Urothelium cell line (cell line): ENCODE measurements at places on chromosomes 16 and 17.

DNA sequence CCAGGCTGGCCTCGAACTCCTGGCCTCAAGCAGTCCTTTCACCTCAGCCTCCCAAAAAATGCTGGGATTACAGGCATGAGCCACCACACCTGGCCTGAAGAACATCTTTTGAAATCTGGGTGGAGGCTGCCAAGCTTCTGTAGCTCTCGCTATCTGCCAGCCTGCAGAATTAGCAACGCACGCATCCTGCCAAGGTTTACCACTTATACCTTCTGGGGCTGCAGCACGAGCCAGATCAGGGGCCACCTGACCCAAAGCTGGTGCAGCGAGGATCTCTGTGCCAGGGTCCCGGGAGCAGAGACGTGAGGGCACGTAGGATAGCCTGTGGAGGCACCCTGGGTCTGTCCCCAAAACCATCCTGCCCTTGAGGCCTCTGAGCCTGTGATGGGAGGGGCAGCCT lies 22.2 kb downstream of the SLC38A8 start:
- DNase-seq: no peak

GRCh38 chr16:47991491-47991890 lies 164.3 kb downstream of the ABCC12 start:
- DNase-seq: no peak

DNA sequence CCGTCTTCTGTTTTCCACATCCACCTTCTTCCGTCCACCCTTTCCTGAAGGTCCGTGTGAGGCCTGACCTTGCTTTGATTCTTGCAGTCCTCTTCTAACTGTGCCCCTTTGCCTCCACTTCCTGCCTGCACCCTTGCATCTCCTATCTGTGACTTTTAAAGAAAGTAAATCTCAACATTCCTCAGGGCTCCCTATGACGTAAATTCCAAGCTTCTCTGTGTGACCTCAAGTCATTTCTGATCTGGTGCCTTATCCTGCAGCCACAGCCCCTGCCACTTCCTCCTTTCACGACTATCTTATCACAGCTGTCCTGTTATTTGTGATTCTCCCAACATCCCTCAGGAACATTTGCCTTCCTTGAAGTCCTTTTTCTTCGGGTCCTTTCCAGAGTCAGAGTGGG lies 520.5 kb downstream of the CDH13 start:
- DNase-seq: no peak

DNA sequence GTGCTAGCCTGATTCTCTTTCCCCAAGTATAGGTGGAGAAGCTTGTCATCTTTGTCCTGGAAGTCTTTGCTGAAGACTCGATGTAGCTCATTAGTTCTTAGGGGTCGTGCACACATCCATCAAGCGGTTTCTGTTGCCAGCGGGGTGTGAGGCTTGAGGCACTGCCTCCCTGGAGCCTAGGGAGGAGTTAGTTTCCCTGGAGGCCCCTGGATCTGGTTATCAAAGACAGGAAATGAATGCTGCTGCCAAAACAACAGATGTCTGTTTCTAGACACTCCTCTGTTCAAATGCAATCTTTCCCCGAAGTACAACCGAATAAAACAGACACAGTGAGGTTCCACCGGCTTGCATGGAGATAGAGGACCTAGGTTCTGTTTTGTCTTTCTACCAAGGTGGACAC lies 17.5 kb downstream of the HS3ST4 start:
- DNase-seq: no peak

DNA sequence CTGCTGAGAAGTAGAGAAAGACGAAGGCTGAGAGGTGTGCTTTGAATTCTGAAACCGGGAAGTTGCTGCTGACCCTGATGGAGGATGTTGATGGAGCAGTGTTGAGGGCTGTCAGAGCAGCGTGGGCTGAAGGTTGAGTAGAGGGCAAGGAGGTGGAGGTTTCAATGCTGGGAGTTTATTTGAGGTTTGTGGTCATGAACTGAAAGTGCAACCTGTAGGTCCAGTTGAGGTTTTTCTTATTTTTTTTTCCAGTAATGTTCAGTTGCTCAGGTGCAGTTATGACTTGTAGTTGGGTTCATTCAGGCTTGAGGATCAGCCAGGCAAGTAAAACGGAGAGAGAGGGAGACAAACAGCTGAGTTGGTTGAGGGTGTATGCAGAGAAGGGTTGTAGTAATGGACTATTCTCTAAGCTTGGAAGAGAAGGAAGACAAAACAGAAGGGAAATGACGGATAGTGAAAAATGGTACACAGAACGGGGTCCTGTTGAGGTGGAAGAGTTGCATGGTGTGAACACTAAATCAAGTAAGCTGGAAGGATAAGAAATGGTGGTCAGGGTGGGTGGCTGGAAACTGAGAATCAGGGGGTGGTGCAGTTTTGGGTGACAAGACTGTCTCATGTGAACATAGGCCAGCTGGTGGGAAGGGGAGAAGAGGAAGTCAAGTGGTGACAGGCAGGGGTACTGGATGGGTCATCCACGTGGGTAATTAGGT lies 8.7 kb upstream of the UBE2G1 start:
- no peak for DNase-seq

- DNase-seq: no peak
These were observed 3.0 kb downstream of the SETD6 start for GRCh38 chr16:58518083-58518979.

DNA sequence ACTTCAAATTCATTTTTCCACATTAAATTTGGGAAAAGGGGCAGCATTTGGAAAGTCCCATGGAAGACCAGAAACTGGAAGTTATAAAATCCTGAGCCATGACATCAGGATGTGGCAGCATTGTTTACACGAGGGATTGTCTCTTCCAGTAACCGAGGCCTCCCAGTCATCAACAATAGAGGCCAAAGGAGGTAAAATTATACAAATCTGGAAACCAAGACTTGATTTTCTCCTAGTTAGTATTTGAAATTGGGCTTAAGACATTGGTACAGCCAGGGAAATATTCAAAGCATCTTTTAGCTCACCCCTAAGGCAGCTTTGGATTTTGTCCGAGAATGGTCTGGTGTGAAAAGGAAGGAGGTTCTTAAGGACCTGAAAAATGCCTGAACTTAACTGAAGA lies 251.6 kb upstream of the FOXF1 start:
- no peak for DNase-seq

- DNase-seq: peak; percentile 67
These were observed 7.4 kb downstream of the PRCD start for GRCh38 chr17:76547183-76547641.

GRCh38 chr17:34993031-34993430 lies 12.7 kb downstream of the LIG3 start:
- no peak for DNase-seq

- no peak for DNase-seq
These were observed 52.7 kb upstream of the TNRC6C start for GRCh38 chr17:77905766-77906165.

DNA sequence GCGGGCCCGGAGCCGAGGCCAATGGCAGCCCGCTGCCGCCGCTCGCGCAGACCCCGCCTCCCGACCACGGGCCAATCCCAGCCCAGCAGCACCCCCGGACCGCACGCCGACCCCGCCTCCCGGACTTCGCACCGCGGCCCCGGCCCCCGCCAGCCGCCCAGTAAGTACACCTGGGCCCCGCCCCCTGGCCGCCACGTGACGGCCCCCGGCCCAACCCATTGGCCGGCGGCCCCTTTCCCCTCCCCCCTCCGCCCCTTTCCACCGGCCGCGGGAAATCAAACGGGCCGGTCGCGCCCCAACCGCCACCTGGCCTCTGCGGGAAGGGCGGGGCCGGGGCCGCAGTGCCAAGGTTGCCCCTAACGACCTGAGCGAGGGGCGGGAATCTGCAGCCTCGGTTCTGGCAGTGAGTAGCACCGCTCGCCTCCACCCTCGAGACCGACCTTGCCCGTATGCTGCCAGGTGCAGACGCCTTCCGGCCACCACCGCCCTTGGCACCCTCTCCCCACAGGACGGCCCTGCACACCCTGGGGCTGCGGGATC lies at the start of gene YBX2:
Gene YBX2, minus strand, starts transcription at position 26 of the 540 bp plus-strand sequence. CDS start 139 bp downstream, outside the sequence.
- DNase-seq: peak; percentile 83

DNA sequence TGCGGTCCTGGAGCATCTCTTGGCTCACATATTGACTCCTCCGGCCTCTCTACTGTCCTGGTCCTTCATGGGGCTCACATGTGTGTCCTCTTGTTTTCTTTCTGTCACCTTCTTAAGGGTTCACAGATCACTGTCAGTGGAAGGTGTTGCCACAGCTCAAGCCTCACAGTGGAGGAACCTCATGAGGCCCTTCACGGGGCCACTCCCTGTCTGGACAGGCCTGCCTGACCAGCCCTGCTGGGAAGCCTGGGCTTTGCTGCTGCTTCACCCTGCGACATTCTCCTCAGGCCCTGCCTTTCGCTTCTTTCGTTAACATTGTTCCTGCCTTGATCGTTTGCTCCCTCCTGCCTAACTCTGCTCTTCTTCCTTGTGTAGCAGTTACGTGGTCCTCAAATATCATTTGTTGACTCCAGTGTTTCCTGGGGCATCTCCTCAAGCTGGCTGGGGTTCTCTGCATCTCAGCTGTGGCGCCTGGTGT lies 55.9 kb downstream of the WDR45B start:
- DNase-seq: no peak

- no peak for DNase-seq
These were observed 29.1 kb downstream of the LDHD start for GRCh38 chr16:75087375-75087979.
